ENCODE measurements at places on chromosomes 7 and 10.

- no peak for DNase-seq
These were observed 20.1 kb upstream of the CYP3A5 start for GRCh38 chr7:99699946-99700345.

- no peak for DNase-seq
These were observed 24.3 kb upstream of the TRIM56 start for GRCh38 chr7:101060992-101061391.

DNA sequence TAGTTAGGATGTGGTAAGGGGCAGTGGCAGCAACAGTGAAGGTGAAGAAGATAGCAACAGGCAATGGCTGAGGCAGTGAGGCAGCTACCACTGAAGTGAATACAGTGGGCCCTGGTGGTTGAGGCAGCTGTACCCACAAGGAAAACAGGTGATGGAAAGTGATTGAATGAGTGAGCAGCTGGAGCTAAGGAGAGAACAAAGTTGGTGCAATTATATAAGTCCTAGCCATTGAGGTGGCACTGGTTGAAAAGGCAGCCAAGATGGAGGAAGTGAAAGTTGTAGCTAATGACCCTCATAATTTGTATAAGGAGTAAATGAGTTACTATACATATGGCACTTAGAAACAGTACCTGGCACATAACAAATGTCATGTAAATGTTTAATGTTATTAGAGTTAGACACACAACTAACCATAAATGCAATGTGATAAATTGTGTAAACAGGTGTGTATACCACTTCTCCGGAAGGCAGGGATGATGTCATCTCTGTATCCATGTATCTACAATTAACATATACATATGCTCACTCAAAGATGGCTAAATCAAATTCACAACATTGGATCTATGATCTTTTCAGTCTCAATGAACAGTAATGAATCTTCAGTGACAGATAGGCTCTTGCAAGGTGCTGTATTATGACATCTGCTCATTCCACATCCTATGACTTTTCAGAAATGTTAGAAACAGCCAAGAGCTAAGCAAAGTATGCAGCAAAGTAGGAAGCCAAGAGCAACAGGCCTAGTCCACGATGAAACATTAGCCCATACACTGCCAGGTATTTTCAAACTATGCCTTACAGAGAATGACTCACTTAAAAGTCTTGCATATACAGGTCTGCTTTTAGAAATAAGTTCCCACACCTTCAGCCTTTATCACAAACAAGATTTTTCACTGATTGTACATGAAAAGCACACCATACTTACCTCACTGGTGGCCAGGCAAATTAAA lies 10.7 kb downstream of the XPNPEP1 start:
- no peak for DNase-seq

- DNase-seq = no peak
These were observed 87.3 kb upstream of the FOXI2 start for GRCh38 chr10:127649642-127650041.

DNA sequence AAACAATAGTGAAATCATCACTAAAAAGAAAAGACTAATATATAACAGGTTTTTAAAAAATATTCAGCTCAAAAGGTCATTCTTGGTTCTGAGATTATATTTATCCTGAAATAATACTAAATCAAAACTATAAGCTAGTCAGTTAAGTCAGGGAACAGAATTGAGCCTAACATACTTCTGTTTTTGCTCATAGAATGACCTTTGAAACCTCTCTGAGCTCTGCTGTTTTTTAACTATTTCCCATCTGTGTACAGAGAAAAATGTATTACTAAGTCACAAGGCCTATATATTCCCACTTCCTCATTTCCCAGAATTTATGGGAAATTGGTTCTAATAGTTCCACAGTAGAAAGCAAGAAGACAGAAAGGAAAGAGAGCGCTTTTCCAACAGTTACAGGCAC lies 346.8 kb upstream of the ETV1 start:
- DNase-seq = no peak

DNA sequence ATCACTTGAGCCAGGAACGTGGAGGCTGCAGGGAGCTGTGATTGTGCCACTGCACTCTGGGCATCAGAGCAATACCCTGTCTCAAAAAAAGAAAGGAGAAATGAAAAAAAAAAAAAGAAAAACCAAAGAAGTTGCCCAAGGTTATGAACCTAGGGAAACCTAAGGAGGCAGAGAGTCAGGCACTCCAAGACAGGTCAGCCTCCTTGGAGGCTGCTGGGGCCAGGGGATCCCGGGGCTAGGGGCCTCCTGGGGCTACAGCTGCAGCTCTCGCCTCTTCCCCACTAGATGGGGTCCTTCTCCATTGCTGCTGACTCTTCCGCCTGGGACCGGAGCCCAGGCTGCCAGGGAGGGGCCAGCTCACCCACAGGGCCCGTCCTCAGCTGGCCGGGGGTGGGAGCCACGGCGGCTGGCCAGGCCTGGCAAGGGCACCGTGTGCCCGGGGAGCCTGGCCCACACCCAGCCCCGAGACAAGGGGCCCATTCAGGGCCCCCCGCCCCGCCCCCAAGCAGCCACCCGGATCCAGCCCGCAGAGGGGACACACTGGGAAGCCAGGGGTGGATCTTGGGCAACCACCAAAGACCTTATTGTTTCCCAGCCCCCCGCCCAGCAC lies 1.7 kb upstream of the SPACDR start:
- no peak for DNase-seq

- DNase-seq = no peak
These were observed 26.8 kb upstream of the ITPRID1 start for GRCh38 chr7:31487071-31487470.

DNA sequence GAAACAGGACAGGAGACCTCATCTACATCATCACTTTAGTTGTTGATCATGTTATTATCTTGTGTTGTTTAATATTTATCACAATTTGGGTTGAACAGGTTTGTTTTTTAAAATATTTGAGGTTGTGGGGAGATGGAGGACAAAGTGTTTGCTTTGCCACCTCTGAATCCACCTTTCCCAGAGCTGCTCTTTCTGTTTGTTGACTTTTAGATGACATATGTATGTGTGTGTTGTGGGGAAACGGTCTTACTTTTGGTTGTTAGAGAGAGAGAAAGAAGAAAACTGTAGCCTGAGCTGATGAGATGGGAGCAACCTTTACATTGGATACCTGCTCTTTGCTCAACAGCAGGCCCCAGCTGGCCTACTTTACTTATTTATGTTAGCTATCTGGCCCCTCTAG lies 19.0 kb upstream of the SLC16A12 start:
- DNase-seq = no peak

- DNase-seq = no peak
These were observed 174.9 kb downstream of the ELFN1 start for GRCh38 chr7:1844951-1845390.

DNA sequence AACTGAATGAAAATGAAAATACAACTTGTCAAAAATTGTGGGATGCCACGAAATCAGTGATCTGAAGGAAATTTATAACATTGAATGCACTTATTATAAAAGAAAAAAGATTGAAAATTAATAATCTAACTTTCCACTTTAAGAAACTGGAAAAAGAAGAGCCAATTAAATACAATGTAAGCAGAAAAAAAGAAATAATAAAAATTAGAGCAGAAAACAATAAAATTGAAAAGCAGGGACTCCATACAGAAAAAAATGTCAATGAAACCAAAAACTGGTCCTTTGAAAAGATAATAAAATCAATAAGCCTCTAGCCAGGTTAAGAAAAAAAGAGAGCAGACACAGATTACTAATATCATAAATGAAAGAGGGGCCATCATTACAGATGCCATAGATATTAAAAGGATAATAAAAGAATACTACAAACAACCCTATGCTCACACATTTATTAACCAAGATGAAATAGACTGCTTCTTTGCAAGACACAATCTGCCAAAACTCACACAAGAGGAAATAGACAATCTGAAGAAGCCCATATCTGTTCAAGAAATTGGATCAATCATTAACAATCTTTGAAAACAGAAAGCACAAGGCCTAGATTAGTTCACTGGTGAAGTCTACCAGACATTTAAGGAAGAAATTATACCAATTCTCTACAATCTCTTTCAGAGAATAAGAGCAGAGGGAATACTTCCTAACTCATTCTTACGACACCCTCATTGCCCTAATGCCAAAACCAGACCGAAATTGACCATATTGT lies 233.8 kb upstream of the NEBL start:
- DNase-seq = no peak

GRCh38 chr10:2984682-2985081 lies 82.7 kb upstream of the PFKP start:
- DNase-seq = no peak

DNA sequence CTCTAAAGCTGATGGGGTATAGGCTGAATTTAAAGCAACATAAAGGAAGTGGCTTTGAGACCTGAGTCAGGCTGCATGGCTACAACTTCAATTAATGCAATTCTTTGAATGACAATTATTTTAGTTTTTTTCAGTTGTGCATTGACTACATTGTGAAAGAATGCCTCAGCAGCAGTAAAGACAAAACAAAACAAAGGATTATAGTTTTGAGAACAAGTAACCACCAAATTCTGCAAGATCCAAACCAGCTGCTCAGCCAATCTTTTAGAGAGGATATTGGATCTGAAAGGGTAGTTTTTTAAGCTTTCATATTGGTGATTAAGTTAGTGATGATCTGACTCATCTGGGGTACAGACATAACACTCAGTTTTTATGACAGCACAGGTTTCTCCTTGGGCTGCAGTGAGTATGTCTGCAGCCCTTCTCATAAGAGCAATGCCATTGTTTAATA lies 40.6 kb upstream of the ABCA13 start:
- DNase-seq = no peak

DNA sequence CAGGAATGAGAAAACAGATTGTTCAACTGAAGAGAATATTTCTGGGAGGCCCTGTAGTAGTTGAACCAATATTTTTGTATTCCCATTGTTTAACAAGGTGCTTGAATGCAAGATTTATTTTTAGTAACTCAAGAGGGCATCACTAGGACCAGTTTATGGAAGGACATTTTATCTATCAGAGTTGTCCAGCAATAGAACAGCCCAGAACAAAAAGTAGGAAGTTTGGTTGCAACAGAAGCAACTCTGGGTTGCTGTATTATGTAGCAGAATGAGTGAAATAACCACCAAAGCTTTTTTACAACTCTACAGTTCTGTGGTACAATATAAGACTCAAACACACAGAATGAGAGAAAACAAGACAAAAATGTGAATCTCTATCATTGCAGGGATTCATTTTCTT lies 34.7 kb downstream of the CPED1 start:
- no peak for DNase-seq

GRCh38 chr7:37956791-37957190 lies 36.4 kb downstream of the EPDR1 start:
- DNase-seq = no peak

GRCh38 chr10:116126954-116127695 lies 145.9 kb downstream of the GFRA1 start:
- no peak for DNase-seq

DNA sequence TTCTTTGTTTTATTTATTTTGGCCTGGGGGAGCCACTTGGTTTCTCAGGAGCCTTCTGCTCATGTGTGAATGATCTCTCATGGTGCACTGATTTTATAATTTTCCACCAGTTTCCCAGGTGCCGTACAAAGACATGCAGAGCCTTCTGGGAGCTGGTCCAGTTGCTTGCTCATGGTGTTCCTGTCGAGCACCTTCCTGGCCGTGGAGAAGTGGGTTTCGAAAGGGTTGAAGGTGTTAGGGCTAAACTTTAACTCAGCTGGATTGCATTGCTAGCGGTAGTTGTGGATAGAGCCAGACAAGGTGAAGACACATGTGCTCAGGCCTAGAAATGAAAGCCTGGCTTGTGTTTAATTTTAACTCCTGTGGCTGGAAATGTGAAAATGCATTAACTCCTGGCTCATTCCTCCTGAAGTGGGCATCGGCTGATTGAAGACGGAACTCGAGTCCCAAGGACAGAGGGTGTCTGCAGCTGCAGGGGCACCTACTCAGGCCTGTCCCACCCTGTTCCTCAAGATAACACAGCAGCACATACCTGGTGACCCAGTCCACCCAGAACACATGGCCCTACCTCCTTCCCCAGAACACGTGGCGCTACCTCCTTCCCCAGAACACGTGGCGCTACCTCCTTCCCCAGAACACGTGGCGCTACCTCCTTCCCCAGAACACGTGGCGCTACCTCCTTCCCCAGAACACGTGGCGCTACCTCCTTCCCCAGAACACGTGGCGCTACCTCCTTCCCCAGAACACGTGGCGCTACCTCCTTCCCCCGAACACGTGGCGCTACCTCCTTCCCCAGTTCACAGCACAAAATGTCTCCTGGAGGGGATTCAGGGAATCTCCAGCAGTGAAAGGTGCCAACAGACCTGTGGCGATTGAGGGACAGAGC lies 133.2 kb downstream of the WDR37 start:
- no peak for DNase-seq

- DNase-seq = no peak
These were observed 223.0 kb downstream of the ELFN1 start for GRCh38 chr7:1893036-1893435.

GRCh38 chr7:29900745-29901144 lies 88.9 kb downstream of the SCRN1 start:
- no peak for DNase-seq

DNA sequence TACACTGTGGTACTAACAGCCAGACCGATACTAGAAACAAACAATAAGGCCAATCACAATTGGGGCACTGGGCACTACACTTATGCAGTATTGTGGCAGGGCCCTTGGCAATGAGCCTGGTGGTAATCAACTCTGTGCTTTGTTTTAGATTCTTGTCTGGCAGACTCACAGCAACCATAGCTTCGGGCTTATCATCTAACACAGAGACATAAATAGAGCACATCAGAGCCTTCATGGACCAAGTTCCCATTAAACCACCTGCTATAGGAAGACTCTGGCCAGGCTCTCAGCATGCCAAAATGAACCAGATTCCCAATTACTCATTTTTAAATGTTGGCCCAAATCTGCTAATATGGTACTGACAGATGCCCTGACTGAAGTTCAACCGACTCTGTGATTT lies 218.6 kb downstream of the DGKI start:
- no peak for DNase-seq

DNA sequence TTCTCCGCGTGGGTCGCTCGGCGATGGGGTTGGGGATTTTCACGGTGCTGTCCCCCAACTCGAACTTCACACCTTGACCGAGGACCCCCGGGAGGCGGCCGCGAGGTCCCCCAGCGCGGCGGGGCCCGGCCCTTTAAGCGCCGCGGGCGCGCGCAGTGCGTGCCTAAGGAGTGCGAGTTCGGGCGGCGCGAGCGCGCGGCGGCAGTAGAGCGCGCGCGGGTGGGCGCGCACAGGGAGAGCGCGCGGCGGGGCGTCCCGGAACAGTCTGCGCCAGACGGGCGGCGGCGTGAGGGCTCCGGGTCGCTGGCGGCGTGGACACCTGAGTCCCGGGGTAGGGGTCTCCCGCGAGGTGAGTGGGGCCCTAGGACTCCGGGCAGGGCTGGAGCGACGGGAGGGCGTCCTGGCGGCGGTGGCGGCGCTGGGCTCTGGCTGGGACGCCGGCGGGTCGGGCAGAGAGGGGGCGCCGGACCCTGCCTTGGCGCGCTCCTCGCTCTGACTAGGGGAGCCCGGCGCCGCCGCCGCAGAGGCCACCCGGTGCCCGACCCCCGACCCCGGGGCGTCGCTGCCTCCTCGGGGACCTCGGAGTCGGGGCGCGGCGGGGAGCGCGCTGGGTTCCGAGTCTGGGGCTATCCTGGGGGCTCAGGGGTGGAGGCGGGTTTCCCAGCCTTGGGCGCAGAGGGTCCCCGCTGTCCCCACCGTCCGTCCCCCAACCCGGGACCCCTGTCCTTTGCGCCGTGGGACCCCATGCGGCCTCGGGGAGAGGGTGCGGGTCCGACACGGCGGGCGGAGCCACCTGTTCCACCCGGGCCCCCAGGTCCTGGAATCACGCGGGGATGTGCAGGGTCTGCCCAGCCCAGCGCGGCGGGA lies at the start of gene PROSER2:
TSS of gene PROSER2 (plus strand) at position 235 of the 867 bp plus-strand sequence. CDS start 28,722 bp downstream, outside the sequence.
- DNase-seq = no peak

GRCh38 chr7:29878081-29878688 lies 71.9 kb downstream of the WIPF3 start:
- peak; percentile 21 for DNase-seq

- no peak for DNase-seq
These were observed 31.2 kb upstream of the MNX1 start for GRCh38 chr7:157041514-157042277.

Data from HFF-Myc (cell line).